ENCODE measurements at places on chromosomes 1 and 21. TPM values are rescaled to one million over a fixed set of nuclear protein-coding genes. Genes with fewer than 3 reads are reported as not detected.

DNA sequence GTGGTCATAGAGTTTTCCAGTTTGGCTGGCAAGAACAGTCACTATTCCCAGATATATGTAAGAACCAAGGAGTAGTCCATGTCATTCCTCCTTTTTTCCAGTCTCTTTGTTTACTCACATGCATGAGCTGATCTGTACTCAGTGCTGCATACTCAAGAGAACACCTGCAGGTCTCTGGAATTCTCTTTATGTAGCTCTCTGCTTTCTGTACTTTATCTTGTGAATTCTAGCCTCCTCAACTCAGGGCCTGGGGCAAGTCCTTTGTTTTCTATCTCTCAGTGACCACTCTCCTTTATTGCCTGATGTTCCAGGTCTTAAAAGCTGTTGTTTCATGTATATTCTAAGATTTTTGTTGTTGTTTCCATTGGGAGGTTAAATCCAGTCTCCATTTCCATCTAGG lies 478.9 kb downstream of the DPYD start:
- no peaks in the 10 kb centered on the region for H3K36me3 ChIP-seq
- no peak for DNase-seq
- H3K27me3 ChIP-seq: no peaks in the 10 kb centered on the region
- H3K4me3 ChIP-seq: no peak overlapping the region
- H3K27ac ChIP-seq: no peak overlapping the region
- no peaks in the 10 kb centered on the region for H3K4me1 ChIP-seq

GRCh38 chr1:3164671-3165070 lies 95.7 kb downstream of the PRDM16 start:
- no peaks in the 10 kb centered on the region for H3K4me1 ChIP-seq
- no peak overlapping the region for H3K27ac ChIP-seq
- no peaks in the 10 kb centered on the region for H3K36me3 ChIP-seq
- H3K4me3 ChIP-seq: no peak overlapping the region
- DNase-seq: no peak
- no peaks in the 10 kb centered on the region for H3K27me3 ChIP-seq

- no peaks in the 10 kb centered on the region for H3K36me3 ChIP-seq
- DNase-seq: no peak
- no peak overlapping the region for H3K4me3 ChIP-seq
- no peaks in the 10 kb centered on the region for H3K27me3 ChIP-seq
- peaks cover 33% of the 10 kb centered on the region for H3K4me1 ChIP-seq
These were observed 27.9 kb downstream of the OPTC start for GRCh38 chr1:203521812-203522211.

- no peak for DNase-seq
- peak overlapping the region; percentile 57 for H3K27ac ChIP-seq
- H3K4me1 ChIP-seq: peaks cover 76% of the 10 kb centered on the region
- H3K4me3 ChIP-seq: no peak overlapping the region
These were observed 140.9 kb downstream of the TGFBR3 start for GRCh38 chr1:91744953-91745639.

Gene TENT5C
- 4.2 TPM for total RNA-seq

Gene FMOD
- 80.3 TPM for total RNA-seq

DNA sequence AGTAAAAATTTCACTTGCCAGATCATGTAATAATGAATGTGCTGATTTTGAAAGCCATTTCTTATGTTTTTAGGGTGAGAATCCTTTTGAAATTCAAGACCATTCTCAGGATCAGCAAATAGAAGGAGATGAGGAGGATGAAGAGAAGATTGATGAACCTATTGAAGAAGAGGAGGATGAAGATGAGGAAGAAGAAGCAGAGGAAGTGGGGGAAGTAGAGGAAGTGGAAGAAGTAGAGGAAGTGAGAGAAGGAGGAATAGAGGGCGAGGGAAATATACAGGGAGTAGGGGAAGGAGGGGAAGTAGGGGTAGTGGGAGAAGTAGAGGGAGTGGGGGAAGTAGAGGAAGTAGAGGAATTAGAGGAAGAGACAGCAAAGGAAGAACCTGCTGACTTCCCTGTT lies 32.4 kb downstream of the ZNF326 start:
- H3K27me3 ChIP-seq: no peaks in the 10 kb centered on the region
- no peak overlapping the region for H3K4me3 ChIP-seq
- DNase-seq: no peak
- no peaks in the 10 kb centered on the region for H3K4me1 ChIP-seq
- no peaks in the 10 kb centered on the region for H3K36me3 ChIP-seq
